ENCODE measurements at places on chromosomes 3 and 15.

- DNase-seq, result peak; percentile 49
Observed at GRCh38 chr3:48232734-48233133, 8.2 kb upstream of the ZNF589 start.

DNA sequence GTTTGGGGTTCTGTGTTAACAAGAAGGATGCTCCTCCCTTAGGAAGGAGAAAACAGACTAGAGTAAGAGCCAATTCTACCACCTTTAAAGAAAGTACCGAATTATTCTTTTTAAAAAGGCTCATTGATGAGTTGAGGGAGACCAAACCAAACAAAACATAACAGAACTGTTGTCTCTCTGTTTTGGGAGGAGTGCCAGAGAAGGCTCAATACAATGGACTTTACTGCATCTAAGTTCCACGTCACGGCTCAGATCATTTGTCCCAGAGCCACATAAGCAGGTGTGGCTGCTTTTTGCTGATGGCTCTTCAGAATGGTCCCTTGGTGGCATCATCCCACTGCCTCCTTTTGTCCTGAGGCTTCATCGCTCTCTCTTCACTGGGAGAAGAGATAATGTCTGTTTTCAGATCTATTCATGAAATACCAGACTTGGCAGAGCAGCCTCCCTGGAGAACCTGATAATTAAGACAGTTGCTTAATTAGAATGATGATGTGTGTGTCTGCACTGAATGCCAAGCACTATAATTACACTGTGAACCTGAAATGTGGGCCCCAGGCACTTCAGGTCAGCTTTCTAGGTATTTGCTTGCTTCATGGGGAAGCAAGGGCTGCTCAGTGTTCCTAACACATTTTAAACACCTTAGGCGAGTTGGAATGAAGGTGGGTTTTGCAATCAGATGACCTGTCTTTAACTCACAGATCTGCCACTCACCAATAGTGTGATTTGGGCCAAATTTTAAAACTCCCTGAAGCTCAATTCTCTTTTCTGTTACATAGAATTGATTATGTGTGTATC is 335.2 kb upstream of the MCTP2 start:
- DNase-seq, result no peak

DNA sequence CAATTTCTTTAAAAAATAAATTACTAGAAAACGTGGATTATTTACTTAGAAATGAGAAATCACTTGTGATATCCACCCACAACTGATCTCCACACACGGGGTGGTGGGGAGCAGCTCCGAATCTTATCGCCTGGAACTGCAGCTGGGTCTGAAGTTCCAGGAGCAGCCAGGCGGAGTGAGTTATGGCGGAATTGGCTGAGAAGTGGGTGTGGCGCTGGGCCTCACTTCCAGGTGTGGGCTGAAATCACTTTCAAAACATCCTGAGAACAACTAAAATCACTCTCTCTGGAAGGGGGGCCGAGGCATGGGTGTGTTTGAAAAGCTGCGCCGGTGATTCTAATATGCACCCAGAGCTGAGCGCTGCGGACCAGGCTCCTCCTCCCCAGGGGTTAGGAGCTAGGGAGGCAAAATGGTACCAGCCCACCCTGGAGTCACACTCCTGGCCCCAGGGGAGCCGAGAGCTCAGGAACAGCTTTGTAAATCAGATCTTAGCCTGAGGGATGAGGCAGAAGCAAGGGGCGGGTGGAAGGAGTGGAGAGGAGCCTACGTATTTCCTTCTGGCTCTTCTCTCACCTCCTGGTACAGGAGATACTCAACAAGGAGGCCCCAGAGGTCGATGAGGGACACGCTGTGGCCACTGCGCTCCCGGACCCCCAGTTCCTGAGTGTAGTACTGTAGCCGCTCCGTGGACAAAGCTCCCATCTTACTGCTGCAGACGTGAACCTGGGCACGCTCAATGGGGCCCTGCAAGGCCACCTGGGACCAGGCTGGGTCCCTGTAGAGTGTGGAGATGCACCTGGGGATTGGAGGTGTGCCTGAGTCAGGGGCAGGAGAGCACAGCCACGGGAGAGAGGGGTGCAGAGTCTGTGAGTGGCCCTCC is 9.6 kb downstream of the PLA2G4F start:
- no peak for DNase-seq

- DNase-seq, result no peak
Observed at GRCh38 chr3:187833799-187834578, 88.7 kb upstream of the BCL6 start.

DNA sequence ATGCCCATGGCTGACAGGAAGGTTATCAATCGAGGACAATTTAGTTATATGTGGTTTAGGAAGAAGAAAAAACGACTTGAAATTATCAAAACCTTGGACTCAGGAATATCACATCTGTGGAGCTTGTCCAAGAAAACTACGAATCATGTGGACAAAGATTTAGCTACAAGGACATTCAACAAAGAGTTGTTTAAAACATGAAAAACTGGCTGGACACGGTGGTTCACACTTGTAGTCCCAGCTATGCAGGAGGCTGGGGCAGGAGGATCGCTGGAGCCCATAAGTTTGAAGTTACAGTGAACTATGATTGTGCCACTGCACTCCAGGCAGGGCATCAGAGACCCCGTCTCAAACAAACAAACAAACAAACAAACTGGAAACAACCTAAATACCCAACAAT is 142.4 kb downstream of the MAGI1 start:
- no peak for DNase-seq

DNA sequence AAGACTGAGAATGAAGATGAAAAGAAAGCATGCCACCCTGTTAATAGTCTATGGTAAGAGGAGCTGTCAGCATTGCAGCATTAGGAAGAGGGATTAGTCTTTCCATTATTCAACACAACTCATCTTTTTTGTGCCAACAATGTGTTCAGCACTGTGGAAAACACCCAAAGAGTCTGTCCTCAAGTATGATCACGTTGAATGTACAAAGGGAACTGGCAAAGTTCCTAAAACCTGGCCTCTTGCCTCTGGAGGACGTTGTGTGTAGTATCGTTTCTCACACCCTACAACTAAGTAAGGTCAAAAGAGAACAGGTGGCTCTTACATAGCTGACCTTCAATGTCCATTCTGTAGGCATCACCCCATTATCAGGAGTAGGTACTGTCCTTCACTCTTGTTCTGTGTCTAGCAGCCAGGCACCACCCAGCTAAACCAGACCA is 147.9 kb upstream of the THBS1 start:
- DNase-seq, result no peak

DNA sequence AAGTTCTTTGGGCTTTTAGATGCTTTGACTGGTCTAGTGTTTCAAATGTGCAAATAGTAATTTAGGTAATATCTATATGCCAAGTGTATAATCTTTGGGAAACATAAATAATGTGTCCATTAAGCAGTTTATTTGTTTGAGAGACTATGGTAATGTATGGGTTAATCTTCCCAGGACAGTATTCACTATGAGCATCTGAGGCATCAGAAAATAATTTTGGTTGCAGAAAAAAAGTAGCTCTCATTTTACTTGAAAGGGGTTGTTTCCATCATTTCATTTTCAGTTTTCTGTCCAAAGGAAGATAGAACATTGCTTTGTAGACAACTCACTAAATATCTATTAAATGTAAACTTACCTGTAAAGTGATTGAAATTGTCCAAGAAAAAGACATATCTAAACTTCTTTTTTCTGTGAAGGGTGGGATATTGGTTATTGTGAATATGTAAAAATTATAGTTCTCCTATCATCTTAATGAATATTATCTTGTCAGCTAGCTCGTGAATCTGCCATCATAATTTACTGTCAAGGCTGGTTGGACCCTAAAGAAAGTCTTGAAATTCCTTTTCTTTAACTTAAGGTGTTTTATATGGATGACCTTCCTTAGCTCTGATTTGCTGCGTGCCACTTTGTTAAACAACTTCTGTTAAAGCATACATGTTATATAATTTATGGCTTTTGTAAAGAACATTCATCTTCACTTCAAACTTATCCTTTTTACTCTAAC is 108.8 kb downstream of the EPHA3 start:
- DNase-seq, result no peak

GRCh38 chr15:60563539-60564404 is 84.8 kb upstream of the ICE2 start:
- peak; percentile 52 for DNase-seq

DNA sequence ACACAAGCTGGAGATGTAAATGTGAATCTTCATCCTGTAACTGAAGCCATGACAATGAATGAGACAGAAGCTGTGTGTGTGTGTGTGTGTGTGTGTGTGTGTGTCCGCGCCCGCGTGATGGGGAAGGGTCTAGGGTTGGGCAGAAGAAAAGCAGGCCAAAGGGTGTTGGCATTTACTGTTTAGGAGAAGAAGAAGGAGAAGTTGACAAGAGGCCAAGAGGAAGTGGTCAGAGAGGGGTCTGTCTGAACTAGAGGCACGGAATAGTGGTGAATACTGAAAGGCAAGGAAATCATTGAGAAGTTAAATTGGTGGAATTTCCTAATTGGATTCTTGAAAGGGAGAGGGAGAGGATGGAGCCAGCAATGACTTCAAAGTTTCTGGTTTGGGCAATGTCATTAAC is 5.6 kb upstream of the NCEH1 start:
- DNase-seq, result no peak

DNA sequence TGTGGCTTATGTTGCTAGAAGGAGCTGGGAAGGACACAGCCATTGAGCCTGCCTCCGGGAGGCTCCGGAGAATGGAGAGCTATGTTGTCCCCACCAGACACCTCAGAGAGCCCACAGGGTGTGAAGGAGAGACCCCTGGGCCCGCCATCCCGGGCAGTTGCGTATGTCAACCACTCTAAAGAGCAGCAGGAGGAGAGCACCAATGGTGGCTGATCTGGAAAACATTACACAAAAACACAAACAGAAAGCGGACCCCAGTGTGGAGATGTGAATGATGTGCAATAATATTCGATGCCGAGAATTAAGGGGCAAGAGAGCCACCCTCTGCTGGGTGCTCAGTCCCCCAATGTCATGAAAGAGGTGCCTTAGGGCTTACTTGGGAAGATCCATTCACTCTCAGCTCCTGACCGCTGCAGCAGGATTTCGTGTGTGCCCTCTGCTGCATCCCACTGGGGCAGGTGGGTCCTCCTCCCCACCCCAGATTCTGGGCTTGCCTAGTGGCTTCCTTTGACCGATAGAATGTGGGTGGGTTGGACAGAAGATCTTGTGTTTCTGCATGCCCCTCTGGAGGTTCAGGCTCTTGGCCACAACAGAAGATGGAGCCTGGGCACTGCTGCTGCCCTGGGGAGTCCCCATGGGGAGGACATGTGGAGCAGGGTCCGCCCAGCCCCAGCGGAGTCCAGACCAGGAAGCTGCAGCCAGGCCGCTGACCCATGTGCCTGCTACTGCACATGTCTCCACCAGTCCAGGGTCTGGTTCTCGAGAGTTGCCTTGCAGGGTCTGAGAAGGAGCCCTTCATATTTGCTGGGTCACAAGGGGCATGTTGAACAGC is 245.3 kb downstream of the OCA2 start:
- DNase-seq, result no peak

DNA sequence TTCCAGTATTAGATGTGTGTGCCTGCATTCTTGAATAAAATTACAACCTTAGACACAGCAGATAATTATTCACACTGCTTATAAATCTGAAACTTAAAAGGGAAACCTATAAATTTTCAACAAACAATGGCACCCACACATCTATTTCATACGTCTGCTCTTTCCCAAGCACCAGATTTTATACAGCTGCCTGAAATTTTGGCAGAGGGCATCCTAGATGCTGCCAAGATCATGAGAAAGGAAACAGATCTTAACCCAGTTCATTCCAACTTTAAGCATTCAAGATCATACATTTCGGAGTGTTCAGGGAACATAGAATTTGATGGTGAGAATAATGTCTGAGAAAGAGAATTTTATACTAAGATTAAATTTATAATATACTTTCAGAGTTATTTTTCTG is 53.1 kb downstream of the CLDN1 start:
- DNase-seq, result no peak

DNA sequence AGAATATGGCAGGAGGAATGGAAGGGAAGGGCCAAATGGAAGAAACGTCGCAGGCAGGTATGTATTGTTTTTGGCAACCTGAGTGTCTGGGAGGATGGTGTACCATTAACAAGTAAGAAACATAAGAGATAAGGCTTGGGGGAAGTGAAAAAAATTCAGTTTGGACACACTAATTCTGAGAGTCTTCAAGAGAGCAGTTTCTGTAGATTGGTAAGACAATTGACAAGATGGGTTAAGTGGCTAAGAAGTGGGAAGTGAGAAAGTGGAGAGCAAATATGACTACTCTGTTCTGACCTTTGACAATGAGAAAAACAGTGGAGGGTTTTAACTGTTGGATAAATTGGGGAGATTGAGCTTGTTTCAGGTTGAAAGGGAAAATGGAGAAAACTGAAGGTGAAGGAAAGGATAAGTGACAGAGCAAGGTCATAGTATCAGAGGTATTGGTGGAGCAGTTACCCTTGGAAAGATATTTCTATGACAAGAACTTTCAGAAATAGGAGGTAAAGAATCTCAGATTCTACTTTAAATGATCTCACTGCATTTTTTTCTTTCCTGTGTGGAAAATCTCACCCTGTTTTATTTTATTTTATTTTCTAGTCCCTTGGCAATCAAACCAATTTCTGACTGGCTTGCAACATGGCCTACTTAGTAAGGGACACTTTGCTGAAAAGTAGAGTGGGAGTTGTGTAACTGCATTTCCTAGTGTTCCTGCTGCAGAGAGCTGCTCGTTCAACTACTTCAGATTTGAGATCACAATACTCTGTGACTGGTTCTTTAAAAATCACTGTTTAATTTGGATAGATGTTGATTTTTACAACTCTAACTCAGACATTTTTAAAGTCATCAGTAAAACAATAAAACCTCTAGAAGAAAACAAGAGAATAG is 23.1 kb upstream of the GABPB1 start:
- DNase-seq, result no peak

- no peak for DNase-seq
Observed at GRCh38 chr3:100288288-100288894, 27.6 kb downstream of the TBC1D23 start.

GRCh38 chr3:13245615-13245978 is 172.4 kb upstream of the IQSEC1 start:
- no peak for DNase-seq

DNA sequence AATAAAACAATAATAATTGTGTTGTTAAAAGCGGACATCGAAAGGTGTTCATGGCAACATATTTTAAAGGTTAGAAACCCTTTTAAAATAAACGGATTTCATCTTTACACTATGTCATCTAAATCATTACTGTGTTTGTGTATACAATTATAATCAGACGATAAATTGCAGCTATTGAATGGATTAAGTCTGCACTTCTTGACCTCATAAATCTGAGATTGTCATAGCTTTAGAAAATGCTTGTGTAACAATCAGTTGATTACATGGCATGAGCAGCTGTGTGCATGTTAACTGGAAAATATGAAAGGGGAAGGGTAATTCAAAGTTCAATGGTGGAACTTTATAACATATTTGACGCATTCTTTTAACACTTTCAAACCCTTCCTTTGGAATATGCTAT is 152.4 kb upstream of the MDFIC2 start:
- DNase-seq, result no peak

DNA sequence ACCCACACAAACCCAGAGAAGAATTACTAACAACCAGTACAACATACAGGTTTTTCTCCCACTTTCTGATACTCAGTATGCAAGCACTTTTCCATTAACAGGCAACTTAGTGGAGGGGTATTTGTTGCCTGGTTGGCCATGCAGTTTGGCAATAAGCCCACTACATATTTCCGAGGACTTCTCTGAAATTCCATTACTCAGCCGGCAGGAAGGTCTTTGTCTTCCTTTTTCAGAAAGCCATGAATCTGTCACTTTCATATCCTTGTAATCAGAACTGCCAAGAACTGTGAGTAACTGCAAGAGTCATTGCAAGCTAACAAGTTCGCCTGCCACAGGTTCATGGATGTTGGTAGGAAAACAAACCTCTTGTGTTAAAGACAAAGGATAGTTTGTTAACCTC is 422.3 kb upstream of the ROBO1 start:
- no peak for DNase-seq

Measured in CD4-positive, alpha-beta T cell treated with Interleukin-6 at 100 ng/mL for 8 hours (primary cell).